Heart left ventricle (tissue), 16 donors: ENCODE measurements at places on chromosomes 11 and 22. TPM values are rescaled to one million over a fixed set of nuclear protein-coding genes. Genes with fewer than 3 reads are reported as not detected.

- no peak for DNase-seq
- no peaks in the 10 kb centered on the region for H3K27me3 ChIP-seq
- H3K4me3 ChIP-seq = no peak overlapping the region
- H3K4me1 ChIP-seq = no peaks in the 10 kb centered on the region
These were observed 577.1 kb upstream of the CCDC90B start for GRCh38 chr11:83863272-83863671.

GRCh38 chr11:106101819-106102218 is 24.4 kb downstream of the AASDHPPT start:
- no peak for DNase-seq
- H3K4me1 ChIP-seq = no peaks in the 10 kb centered on the region
- no peaks in the 10 kb centered on the region for H3K27me3 ChIP-seq
- no peak overlapping the region for H3K27ac ChIP-seq
- H3K4me3 ChIP-seq = no peak overlapping the region
- no peaks in the 10 kb centered on the region for H3K36me3 ChIP-seq

DNA sequence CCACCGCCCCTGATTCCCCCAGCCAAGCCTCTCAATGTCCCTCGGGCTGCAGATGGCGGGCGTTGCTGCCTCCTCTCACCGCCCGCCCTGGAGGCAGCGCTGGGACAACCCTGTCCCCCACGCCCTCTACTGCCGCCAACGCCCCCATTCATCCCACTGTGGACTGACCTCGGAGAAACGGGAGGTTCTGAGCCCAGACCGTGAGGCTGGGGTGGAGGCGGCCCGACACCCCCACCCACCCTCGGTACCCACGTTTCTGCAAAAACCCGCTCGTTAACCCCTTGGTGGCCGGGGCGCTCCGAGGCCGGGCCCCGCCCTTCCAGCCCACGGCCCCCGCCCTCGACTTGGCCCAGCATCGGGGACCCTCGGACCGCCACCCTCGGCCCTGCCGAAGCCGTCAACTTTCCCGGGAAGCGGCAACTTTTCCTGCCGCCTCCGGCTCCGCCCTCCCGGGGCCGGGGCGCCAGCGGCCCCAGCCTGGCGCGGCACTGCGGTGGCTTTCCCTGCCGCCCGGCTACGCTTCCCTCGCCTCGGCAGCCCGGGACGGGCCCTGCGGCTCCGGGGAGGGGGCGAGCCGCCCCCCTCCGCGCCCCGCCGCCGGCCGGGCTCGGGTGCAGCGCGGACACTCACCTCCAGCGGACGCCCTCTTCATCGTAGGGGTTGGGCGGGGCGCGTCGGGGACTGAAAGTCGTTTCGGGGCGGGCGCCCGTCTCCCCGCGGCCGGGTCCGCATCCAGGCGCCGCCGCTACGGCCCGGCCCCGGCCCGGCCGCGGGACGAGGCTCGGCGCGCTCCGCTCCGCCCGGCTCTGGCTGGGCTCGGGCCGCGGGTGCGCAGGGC is 458 bp downstream of the RTN4R start:
- peak overlapping the region; percentile 66 for H3K4me3 ChIP-seq
- no peaks in the 10 kb centered on the region for H3K27me3 ChIP-seq
- H3K36me3 ChIP-seq = no peaks in the 10 kb centered on the region
- peak overlapping the region; percentile 55 for H3K27ac ChIP-seq

DNA sequence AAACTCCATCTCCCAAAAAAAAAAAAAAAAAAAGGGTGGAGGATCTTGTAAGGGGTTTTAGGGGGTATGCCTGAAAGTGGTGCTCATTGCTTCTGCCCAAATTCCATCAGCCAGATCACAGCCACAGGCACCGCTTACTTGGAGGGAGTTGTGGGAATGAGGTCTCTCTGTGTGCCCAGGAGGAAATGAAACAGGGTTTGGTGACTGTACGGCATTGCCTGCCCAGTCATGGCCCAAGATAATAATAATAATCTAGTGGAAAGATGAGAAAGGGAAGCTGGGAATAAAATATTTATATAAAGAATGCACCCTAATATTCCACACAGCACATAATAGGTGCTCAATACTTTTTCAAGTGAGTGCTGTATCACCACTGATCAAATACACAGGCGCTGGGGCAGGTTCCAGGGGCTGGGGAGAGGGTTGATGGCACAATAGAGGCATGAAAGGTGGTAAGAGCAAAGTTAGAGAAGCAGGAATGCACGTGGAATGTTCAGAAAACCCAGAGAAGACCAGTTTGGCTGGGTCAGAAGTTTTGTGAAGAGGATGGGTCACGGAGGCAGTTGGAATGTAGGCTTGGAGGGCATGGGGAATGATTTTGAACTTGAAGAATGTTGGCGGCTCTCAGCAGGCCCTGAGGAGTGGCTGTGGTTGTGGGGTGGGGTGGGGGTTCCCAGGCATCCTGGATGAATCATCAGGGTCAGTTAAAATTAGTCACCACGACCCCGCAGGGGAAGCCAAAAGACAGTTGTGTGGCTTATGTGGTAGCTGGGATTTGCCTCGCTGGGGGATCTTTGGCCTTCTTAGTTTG is 12.5 kb upstream of the MB start:
- no peaks in the 10 kb centered on the region for H3K27me3 ChIP-seq
- peak; percentile 68 for DNase-seq
- H3K4me1 ChIP-seq = no peaks in the 10 kb centered on the region
- H3K36me3 ChIP-seq = no peaks in the 10 kb centered on the region
- H3K27ac ChIP-seq = no peak overlapping the region

- no peaks in the 10 kb centered on the region for H3K36me3 ChIP-seq
- no peak for DNase-seq
- peak overlapping the region; percentile 11 for H3K27ac ChIP-seq
- no peaks in the 10 kb centered on the region for H3K27me3 ChIP-seq
- peaks cover 9% of the 10 kb centered on the region for H3K4me1 ChIP-seq
These were observed 23.0 kb upstream of the TRAF6 start for GRCh38 chr11:36532941-36533601.

Gene POU2AF2
- not detected for total RNA-seq

Gene PIWIL4
- total RNA-seq = 2.4 TPM

GRCh38 chr11:11923828-11924227 is 82.1 kb downstream of the USP47 start:
- no peak overlapping the region for H3K4me3 ChIP-seq

GRCh38 chr11:114466742-114467141 is 27.5 kb downstream of the REXO2 start:
- no peaks in the 10 kb centered on the region for H3K4me1 ChIP-seq
- H3K4me3 ChIP-seq = no peak overlapping the region
